ENCODE measurements at places on chromosomes 12 and 14.

DNA sequence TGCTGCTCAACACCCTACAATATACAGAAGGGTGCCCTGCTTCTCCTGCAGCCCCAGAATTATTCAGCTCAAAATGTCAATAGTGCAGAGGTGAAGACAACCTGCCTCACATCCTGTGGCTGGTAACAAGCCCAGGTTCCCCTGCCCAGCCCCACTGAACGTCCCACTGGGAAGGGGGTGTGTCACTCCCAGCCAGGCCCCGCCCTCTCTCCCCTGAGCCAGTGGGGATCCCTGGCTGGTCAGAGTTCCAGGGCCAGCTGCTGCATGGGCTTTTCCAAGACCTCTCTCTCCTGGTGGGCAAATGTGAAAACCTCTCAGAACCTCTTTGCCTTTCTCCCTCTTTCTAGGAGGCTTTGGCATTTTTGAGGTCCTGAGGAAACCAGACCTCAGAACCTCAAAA lies 13.7 kb upstream of the LHX5 start:
- no peak for DNase-seq

GRCh38 chr12:29067430-29067829 lies 81.6 kb upstream of the FAR2 start:
- DNase-seq, result no peak

DNA sequence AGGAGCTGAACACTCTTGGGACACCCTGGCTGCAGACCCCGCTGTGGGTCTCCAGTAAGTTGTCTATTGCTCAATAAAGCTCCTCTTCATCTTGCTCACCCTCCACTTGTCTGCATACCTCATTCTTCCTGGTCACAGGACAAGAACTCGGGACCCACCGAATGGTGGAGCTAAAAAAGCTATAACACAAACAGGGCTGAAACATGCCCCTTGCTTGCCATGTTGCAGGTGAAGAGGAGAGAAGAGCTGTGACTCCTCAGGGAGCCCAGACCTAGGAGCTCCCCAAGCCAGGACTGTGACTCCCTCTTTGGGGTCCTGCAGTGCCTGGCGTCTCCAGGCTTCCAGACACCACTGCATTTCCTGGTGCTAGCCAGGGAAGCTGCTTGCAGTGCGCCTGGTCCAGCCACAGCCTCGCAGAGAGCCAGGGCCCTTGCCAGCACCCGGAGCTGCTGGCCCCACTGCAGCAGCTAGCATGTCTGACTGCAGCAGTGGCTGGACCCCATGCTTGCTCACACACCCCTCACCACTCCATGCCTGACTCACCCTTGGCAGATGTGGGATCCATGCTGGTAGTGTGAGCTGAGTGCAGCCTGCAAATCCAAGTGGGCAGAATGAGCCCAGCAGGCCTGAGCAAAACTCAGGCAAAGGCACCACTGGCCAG lies 37.1 kb upstream of the OR5AU1 start:
- DNase-seq, result no peak

GRCh38 chr14:53055003-53055402 lies 98.1 kb downstream of the DDHD1 start:
- peak; percentile 78 for DNase-seq

- DNase-seq, result no peak
Observed at GRCh38 chr12:124045671-124046455, 72.8 kb downstream of the ZNF664 start.

GRCh38 chr12:32148372-32148771 lies 41.7 kb downstream of the BICD1 start:
- DNase-seq, result peak; percentile 69

- DNase-seq, result no peak
Observed at GRCh38 chr14:76473481-76474263, 97.7 kb downstream of the ESRRB start.

DNA sequence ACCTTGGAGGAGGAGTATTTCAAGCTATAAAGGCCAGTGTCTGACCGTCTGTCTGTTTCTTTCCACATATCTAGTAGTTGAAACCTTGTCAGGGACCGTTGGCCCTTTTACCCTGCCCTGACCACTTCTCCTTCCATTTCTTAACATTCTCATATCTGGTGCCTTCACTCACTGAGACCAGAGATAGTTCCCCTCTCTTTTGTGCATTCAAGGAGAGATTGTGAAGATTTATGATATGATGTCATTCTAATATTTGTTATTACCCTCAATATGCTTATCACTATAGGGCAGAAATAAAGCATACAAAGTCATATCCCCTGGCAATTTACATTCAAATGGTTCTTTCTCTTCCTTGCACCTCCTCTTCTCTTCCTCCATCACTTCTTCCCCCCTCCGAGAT lies 83.3 kb downstream of the PLXNC1 start:
- DNase-seq, result no peak

DNA sequence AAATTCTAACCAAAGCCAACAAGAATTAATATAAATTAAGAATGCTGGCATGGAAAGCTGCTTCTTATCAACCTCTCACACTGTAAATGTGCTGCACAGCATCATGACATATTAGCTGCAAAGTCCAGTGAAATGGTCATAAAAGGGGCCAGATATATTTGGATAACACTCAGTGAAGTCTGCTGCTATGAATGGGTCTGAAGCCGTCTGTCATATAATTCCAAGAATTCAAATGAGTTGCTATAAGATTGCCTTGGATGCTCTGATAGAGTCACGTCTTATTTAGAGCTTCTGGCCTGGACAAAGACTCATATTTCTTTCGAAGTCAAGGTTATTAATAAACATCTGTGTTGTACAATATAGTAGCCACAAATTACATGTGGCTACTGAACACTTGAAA lies 54.3 kb upstream of the OVCH1 start:
- DNase-seq, result no peak

DNA sequence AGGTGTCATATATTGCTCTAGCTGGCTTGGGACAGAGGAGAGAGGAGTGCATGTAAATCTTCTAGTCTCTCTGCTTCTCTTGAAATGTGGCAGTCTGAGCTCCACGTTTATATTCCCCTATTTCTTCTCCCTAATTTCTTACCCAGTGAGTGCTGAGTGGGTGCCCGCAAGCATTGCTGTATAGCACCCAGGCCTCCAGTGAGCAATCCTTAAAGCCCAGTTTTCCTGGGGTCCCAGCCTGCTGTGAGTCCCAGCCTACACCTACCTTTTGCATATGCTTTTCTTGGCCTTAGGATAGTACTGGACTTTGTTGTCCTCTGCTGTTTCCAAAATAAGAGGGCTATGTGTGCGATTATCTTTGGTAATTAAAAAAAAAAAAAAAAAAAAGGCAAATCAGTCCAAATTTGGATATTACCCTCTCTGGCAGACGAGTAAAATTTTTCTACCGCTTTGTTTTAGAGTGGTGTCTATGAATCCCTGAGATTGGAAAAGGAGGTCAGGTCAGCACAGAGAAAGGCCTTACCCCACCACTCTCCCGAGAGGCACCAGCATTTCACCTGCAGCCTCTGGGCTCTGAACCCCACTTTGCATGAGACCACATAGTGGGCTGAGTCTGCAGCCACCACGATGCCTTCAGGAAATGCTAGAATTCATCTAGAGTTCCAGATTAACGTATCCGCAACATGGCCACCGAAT lies 1.1 kb downstream of the MGST1 start:
- DNase-seq, result no peak

DNA sequence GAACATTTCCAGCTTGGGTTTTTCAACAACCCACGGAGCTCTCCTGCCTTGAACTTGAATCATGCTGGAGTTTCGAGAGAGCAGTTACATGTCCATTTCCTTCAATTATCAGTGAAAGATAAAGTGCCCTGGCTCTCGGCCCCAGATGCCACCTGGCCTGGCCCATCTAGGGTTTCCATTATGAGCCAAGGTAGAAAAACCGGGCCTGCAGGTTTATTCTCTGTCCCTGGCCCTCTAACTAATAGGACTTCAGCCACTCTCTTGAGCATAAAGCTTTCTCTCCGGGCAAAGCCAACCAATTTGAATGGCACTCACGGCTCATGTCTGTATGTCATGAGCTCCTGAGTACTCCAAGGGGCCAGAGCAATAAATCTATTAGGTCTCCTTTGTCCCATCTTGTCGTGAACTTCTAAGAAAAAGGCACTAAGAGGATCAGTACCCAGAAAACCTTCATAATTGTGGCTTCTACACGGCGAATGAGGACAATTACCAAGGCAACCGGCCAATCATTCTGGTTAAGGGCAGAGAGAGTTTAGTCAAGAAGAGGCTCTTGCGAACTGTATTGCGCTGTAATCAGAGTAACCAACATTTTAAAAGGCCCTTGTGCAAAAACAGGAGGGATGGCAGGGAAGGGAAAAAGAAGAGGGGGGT lies 392.3 kb downstream of the MED13L start:
- peak; percentile 47 for DNase-seq

DNA sequence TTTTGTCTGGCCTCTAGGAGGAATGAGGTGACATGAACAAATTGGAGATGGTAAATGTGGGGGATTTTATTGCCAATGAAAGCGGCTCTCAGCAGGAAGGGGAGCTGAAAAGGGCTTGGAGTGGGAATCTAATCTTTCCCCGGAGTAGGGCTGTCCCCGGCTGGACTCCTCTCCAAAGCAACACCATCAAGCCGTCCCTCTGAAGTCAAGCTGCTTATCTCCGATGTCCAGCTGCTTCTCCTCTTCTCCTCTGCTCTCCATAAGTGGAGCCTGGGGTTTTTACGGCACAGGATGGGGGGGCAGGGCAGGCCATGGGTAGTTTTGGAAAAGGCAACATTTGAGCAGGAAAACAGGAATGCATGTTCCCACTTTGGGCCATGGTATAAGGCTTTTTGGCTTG lies 113.5 kb downstream of the TMEM132D start:
- DNase-seq, result no peak

- DNase-seq, result no peak
Observed at GRCh38 chr14:101102875-101103274, 199.4 kb upstream of the RTL1 start.

GRCh38 chr12:127149226-127149964 lies 1117.6 kb upstream of the TMEM132C start:
- no peak for DNase-seq

DNA sequence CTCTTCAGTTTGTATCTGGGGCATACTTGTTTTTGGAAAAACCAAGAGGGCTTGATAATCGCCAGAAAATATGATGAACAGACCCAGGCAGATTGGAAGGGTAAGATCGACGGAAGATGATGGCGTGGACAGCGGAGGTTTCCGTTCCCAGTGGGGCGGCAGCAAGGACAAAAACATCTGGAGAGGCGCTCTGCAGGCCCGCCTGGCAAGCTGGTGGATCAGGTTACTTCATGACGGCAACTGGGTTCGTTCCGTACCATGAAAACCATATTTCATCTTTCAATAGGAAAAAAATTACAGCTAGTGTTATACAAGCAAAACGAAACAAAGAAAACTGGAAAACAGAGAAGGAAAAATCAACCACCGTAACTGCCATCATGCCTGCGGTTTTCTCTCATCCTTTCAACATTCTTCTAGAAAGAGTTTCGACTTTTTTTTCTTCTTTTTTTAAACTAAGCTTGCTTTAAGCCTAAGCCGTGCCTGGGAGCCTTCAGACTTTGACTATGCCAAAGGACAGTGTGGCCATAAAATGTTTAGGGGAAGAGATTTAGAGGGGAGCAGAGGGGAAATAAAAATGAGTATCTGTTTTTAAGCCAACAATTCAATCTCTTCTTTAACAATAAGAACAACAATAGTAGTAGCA lies 210.5 kb downstream of the FOXN3 start:
- no peak for DNase-seq

GRCh38 chr12:100672075-100672592 lies 98.7 kb downstream of the GAS2L3 start:
- peak; percentile 55 for DNase-seq

DNA sequence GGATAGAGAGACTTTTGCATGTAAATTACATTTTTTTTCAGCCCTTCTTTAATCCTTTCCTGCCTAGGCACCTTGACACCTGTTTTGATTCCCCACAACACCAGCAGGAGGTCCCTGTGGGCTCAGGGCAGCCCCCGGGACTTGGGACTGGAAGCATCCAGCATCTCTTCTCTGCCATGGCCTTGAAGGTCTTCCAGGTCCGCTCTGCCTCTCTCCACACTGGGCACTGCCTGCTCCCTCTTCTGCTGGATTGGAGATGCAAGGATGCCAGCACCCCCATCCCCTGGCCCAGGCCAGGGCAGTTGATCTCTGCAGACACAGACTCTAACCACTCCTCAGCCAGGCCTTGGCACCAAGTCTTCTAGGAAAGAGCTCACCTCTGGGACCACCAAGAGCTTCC lies 134.5 kb upstream of the C14orf180 start:
- DNase-seq, result no peak

DNA sequence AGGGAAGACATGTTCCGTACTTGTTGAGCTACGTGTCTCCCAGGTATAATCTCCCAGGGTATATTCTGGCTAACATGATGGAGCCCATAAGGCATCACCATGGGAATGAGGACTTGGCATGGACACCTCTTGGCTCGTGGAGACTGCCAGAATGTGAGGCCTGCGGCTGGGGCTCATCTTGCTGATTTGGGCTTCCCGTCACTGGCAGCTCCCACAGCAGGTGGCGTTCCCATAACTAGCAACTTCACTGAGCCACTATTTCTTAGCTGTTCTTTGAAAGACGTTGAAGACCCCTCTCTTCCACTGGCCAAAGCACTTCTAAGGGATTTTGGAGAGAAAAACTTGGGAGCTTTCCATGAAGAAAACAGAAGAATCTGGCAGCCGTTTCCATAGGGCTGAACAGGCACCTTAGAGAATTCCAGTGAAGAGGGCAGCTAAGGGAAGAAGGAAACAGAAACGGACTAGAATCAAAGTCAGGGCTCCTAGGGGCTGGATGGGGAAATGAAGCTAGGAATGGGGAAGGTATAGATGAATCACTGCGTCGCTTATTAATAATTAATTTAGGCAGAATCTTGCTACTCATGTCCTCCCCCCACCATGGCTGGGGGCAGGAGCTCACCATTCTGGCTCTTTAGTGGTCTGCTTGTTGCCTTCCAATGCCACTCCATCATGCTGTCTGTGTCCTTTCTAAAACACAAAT lies 39.7 kb upstream of the FOS start:
- no peak for DNase-seq

GRCh38 chr14:23408307-23408630 lies 196 bp upstream of the MYH6 start:
- DNase-seq, result no peak

- no peak for DNase-seq
Observed at GRCh38 chr12:67649261-67649569, 670 bp downstream of the DYRK2 start.

DNA sequence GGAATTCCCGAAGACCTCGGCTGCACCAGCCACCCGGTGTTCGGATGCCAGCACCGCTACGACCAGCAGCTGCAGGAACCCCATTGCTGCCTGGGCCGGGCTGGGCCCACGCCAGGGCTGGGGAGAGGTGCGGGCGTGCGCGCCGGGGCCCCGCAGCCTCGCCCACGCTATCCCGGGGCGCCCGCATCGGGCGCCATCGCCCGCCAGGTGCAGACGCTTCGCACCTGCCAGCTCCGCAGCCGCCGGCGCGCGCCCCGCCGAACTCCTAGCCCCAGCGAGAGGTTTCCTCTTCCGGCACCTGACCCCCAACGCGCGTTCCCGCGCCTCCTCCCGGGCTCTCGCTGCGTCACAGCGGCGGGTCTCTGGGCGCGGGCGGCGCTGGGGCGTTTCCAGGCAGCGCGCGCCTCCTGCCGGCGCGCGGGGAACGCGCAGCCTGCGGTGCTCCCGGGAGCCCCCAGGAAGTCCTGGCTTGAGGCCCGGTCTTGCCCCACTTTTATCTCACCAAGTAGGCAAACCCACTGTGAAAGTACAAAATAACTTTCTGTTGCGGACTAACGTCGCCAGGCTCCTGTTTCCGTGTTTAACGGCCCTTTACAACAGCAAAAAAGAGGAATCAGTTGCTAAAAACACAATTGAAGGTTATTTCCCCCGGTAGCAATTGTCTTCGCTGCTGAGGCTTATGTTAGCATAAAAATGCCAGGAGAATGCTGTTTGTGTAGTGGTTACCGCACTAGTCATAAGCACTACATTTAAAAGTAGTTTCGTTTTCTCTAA lies at the start of gene TM7SF3:
Gene TM7SF3, minus strand, starts transcription at position 300 of the 774 bp plus-strand sequence. Its CDS starts 216 bp downstream, at position 84.
- DNase-seq, result peak; percentile 99

Measured in PC-3 (cell line).